ENCODE measurements at places on chromosomes 2 and 18.

DNA sequence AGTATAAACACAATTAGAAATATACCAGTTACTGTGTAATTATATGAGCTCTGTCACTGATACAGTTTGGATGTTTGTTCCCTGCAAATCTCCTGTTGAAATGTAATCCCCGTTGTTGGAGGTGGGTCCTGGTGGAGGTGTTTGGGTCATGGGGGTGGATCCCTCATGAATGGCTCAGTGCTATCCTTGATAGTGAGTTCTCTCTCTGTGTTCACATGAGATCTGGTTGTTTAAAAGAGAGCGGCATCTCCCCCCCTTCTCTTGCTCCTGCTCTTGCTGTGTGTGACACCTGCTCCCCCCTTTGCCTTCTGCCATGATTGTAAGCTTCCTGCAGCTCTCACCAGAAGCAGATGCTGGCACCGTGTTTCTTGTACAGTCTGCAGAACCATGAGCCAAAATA, 24.1 kb downstream of the MTX2 start:
- DNase-seq, result no peak

DNA sequence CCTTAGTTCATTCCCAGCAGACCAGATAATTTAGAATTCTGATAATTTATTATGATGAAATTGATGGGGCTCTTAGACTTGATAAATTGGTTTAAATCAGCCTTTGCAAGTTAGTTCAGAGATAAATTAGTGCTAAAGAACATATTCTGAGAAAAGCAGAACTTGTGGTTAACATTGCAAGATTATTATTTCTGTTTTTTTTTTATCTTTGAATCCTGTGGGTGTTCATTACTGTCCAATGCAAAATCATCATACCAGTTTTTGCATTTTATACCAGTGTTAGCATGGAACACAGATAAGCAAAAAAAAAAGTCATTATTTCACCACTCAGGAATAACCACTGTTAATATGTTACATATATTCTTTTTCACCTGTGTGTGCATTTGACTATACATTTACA, 9.1 kb downstream of the SEPTIN2 start:
- DNase-seq, result no peak

GRCh38 chr2:131682122-131682944, 154.6 kb downstream of the CCDC74A start:
- peak; percentile 82 for DNase-seq

GRCh38 chr18:11981543-11982366, 448 bp downstream of the IMPA2 start:
- peak; percentile 13 for DNase-seq

DNA sequence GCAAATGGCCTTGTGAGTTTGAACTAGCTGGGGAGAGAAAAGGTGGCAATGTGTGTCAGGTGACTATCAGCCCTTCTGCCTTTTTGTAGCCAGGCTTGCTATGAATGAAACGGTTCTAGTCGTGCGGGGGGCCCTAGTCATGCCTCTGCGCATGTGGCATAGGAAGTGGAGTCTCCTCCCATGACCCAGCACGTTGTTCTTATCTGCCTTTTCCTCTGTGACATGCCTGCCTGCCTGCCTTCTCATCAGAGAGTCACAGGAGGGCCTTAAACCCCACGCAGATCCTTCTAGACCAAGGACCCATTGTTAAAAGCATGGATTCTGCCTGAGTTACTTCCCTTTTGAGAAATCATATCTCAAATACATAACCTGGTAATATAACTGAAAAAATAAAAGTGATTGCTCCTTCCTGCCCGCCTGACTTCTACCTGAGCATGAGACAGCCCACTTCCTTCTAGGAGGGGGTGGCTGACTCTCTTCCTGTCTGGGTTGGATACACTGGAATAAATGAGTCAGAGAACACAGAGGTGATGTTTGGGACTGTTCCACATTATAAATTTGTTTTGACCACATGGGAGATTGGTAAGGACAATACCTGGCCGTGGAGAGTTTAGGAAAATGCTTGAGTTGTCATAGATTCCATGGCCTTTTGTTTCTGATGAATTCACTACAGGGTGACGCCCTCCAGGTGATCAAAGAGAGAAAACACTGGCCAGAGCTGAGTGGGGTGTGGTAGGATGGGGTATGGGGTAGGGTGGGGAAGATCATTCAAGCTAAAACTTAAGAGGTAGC, 49.8 kb downstream of the FBLN7 start:
- peak; percentile 80 for DNase-seq

GRCh38 chr2:71894261-71894660, 253.4 kb downstream of the CYP26B1 start:
- DNase-seq, result no peak

GRCh38 chr18:26207937-26208336, 18.3 kb upstream of the TAF4B start:
- DNase-seq, result no peak

DNA sequence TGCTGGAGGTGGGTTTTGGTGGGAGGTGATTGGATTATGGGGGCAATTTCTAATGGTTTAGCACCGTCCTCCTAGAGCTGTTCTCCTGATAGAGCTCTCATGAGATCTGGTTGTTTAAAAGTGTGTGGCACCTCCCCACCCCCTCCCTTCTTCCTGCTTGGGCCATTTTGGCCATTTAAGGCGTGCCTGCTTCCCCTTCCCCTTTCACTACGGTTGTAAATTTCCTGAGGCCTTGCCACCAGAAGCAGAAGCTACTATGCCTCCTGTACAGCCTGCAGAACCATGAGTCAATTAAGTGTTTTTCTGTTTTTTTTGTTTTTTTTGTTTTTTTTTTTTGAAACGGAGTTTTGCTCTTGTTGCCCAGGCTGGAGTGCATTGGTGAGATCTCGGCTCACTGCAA, 335.7 kb upstream of the HS6ST1 start:
- no peak for DNase-seq

DNA sequence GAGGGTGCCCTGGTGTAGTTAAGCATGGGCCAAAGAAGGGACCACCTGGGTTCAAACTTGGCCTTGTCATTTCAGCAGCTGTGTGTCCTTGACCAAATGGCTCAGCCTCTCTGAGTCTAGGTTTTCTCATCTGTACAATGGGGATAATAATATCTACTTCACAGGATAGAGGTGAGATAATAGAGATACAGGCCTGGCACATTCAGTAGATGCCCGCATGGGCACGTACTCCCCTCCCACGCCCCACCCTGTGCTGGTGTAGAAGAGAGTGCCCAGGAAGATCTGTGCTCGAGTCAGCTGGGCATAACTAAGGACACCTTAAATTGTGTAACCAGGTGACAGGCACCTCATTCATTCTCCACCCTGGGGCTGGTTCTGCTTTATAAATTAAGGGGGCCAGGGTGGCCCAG, 8.4 kb upstream of the TMEM185B start:
- DNase-seq, result peak; percentile 63

DNA sequence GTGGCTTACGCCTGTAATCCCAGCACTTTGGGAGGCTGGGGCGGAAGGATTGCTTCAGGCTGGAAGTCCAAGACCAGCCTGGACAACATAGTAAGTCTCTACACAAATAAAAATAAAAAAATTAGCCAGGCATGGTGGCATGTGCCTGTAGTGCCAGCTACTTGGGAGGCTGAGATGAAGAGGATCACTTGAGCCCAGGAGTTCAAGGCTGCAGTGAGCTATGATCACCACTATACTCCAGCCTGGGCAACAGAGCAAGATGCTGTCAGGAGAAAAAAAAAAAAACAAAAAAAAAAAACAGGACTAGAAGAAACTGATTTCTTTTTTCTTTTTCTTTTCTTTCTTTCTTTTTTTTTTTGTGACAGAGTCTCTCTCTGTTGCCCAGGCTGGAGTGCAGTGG, 13.6 kb downstream of the SPDYA start:
- no peak for DNase-seq
